ENCODE measurements at places on chromosomes 3 and 15.

- DNase-seq = no peak
These were observed 117.6 kb downstream of the TBL1XR1 start for GRCh38 chr3:177079684-177080083.

- no peak for DNase-seq
These were observed 81.2 kb downstream of the NEK11 start for GRCh38 chr3:131107637-131108433.

DNA sequence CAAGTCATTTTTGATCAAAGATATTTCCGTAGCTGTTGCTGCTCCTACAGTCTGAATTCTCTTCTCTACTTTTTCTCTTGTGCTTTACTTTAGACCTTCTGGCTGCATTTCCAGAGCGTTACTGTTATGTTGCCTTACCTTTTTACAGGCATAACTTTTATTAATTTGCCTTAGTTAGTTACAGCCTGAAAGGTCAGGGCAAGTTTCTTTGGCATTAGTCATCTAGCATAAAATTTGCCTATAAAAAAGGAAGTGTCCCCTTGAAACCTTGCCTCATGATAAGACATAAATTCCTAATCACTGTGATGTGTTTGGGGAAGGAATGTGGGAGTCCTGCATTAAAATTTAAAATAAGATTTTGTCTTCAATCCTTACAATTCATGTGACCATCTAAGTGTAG is 618.5 kb downstream of the NR2F2 start:
- no peak for DNase-seq

DNA sequence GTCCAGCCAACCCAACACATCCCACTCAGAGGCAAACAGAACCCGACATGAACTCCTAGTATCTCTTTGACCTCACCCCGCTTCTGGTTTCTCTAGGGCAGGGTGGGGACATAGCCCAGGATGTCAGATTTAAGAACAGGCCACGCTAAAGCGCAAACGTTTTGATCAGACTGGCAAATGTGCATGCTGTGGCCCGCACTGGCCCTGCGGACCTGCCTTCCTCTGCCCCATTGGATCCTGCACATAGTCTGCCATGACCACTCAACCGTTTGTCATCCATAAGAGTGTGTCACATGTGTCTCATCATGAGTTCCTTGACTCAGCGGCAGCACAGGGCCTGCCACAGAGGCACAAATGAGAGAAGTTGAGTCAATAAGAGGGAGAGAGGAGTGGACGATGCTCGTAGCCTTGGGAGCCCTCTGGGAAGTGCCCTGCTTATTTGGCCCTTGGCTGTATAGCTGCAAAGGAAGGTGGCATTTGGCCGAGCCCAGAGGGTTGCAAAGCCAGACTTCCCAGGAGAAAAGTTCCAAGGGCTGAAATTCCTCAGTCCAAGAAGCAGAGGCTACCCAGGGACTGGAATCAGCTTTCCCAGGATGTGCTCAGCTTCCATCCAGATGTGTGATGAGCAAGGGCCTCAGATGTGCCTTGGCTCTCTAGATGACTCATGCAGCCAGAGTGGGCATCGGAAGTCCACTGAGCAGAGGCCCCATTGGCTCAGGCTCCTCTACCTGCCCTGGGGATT is 55.5 kb upstream of the SLCO2A1 start:
- DNase-seq = no peak

- DNase-seq = no peak
These were observed 56.7 kb upstream of the BLM start for GRCh38 chr15:90660195-90660998.

All from endothelial cell (in vitro differentiated cells).